Progenitor cell of endocrine pancreas (in vitro differentiated cells): ENCODE measurements at places on chromosomes 13 and 19.

DNA sequence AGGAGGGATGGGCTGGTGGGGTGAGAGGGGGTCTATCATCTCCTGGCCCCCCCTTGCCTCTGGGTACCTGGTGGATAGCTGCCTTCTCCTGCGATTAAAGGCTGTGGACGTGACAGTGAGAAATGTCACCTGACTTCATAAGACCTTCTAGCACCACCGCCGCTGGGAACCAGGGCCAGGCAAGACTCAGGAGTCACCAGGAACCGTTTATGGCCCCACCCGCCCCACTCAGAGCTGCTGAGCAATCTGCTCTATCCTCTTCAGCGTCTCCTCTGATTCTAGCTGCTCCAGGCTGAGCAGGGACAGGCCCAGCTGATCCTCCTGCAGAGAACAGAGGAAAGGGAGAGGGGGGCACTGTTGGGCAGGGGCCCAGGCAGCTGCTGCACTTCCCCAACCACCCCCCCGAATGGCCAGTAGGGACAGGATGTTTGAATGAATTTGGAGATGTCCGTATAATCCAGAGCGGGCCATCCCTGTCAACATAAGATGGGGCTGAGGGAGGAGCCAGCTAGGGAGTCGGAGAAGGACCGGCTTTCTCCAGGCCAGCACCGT lies 10.9 kb downstream of the KLC3 start:
- no peak for DNase-seq

DNA sequence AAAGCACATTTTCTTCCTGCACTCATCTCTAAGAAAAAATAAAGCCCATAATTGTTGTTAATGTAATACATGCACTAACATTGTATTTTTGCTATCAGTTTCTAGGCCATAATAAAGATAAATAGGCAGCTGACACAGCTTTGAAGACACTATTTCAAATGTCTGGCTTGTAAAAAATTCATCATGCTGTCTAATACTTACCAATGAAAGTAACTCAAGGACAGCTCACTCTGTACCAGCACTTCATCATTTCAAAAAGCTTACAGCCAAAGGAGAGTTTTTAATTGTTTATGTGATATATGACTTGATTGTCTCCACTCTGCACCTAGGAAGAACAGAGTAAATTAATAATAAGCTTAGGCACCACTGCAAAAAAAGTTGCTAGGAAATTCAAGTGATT lies 1423.3 kb upstream of the PCDH20 start:
- DNase-seq = no peak

GRCh38 chr13:26053418-26053980 lies 1.7 kb upstream of the SHISA2 start:
- DNase-seq = no peak

DNA sequence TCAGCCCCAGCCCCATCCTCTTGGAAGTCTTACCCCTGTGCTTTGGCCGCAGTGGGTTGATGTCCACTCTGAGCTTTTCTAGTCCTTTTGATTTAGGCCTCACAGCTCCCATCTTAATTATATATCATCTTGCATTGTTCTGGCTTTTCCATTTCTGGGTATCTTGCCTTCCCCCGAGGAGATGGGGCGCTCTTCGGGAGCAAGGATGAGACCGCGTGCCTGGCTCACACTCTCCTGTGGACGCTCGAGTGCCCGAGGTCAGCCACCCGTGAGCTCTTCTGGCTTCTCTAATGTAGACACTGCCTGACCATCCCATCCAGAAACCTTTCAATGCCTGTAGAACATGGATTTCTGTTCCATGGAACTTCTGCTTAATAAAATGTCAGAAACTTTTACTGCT lies 53.5 kb upstream of the GPR183 start:
- no peak for DNase-seq

DNA sequence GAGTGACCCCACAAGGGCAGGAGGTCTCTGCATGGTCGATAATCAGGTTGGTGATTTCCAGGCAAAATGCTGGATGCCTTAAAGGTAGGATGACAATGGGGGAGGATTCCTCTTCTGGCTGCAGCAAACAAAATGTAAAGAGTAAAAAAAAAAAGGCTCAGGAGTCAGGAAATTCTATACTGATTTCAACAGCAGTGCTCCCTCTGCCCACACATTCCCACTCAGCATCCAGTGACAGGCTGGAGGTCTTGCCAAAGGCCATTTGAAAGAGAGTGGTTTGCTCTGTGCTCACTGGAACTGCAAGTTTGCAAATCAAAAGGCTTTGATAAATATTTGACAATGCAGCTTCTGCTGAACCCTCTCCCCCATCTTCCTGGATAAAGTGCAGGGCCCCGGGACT lies 135.4 kb downstream of the TNFRSF19 start:
- no peak for DNase-seq
